ENCODE measurements at places on chromosomes 4 and X.

DNA sequence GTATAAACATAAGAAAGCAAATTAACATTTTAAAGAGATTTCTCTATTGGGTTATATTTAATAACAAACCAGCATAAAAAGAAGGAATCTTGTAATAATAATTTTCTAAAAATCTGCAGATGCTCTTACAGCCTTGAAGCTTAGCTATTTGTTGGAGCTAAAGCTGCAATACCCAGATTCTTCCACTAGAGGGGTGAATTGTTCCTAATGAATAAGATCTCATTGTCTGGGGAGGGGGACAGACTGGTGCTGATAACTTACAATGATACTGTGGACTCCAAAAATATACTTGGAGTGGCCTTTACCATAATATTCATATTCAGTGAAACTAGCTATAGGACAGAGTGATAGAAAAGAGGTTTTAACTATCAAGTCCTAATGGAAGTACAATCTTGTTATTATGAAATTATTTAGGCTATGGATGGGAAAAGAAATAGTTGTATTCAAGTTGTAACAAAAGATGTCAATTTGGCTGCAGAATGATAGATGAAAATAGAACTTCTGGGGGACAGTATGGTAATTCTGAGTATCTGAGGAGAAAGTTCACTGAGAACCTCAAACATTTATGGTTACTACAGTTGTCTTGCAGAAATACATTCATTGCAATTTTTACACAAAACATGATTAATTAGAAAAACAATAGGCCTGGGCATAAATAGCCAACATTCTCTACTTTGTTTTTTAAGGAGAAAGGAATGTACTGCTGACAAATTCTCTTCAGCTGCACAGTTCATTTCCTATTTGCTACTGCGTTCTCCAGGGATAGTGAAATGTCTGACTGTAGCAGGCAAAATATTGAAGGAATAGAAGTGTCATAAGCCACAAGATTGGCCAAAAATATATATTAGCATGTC is 443.3 kb downstream of the GBA3 start:
- peak; percentile 1 for DNase-seq

DNA sequence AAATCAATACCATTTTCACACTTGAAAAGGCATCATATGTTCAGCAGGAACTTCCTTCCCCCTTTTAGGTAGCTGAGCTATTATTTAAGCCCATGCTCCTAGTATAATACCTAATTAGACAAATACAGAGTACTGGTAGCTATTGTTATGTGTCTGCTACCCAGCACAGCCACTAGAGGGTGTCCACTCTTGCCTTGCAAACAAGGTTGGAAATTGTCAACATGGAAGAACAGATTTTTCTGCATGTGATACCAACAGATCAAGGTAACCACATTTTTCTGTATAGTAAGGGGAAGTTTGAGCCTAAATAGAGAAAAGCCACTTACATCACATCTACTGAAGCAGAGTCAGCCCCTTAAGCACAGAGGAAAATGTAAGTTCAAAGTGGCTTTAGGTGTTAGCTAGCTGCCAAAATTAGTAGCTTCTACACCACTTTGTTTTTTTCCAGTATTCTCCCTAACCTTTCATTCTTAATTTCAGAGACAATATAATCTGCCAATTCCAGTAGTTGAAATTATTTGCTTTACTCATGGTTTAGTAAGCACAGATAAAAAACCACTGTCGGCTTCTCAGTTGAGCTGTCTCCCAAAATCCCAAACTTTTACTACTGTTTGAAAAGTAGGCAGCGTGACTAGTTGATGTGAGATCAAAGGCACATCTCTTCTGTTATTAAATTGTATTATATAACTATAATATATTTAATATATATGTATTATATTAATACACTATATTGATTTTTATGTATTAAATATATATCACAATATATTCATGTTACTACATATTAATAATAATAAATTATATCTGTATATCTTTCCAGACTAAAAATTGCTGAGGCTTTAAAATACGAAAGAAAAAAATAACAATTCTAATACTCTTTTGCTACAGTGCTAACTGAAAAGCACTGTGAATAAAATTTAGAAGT is 38.2 kb downstream of the EDNRA start:
- no peak for DNase-seq

GRCh38 chr4:7156328-7156727 is 36.0 kb upstream of the SORCS2 start:
- no peak for DNase-seq

DNA sequence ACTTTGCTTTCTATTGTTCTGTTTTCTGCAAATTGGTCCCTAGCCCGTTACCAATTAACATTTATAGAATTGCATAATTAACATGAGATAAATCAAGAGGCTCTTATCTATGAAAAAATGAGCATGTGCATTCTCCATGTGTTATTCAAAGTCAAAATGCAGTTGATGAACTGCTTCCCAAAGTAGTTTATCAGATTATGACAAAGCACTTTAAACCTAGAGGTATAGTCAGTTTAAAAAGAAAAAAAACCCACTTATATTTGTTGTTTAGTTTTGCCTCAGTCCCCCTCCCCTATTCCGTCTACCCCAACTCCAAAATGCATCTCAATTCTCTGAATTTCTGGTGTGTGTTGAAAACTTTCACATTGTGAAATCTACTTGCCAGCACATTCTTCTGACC is 119.5 kb downstream of the ATXN3L start:
- DNase-seq: no peak

DNA sequence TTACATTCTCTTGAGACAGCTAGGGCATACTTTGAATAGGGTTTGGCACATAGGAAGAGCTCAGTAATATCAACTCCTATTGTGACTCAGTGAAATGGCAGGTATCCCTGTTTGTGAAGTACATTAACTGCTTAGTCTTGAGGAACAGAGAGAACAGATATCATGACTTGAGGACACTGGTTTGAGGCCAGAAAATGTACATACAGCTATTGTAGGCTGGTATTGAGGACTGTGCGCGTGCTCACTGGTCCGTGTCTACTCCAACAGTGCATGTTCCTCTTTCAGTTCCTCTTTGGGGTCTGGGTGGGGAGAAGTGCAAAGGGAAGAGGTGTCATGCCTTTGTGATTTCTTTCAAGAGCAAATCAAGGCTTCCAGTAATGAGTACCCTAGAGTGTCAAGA is 34.6 kb upstream of the TBC1D9 start:
- DNase-seq: no peak

- no peak for DNase-seq
These were observed 30.7 kb upstream of the CENPU start for GRCh38 chr4:184764601-184765000.

DNA sequence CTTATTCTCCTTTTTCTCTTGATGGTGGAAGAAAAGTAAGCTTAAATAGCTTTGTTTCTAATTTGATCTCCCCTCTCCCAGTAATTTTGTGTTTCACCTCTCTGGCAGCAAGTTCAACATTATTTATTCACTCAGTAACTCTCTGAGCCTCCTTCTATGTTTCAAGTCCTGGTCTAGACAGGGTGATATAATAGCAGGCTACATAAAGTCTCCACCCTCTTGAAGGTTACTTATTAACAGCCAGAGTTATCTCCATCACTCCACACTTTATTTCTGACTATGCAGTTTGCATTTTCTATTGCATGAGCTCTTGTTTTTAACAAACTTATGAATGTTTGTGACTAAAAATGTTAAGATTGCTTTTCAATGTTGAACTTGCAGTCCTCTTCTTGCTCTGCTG is 17.8 kb upstream of the ANOS1 start:
- DNase-seq: no peak

DNA sequence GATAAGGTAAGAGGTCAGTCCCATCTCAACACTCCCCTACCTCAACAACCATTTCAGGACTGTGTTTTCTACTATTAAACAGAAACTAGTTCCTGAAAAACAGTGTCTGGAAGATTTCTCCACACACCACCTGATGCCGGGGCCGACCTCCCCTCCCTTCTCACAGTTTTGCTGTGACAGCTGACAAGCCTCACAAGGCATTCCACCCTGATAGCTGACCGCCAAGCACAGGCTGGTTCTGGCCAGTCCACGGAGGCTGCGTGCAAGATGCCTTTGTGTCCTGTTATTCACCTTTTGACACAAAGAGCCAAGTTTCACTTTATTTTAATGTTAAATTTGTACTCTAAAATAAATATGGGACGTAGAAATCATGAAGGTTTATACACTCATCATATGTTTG is 758.6 kb downstream of the PDHA2 start:
- no peak for DNase-seq

GRCh38 chrX:6782831-6783230 is 247.9 kb upstream of the VCX3A start:
- no peak for DNase-seq

GRCh38 chr4:3377557-3377956 is 64.2 kb upstream of the HGFAC start:
- no peak for DNase-seq

DNA sequence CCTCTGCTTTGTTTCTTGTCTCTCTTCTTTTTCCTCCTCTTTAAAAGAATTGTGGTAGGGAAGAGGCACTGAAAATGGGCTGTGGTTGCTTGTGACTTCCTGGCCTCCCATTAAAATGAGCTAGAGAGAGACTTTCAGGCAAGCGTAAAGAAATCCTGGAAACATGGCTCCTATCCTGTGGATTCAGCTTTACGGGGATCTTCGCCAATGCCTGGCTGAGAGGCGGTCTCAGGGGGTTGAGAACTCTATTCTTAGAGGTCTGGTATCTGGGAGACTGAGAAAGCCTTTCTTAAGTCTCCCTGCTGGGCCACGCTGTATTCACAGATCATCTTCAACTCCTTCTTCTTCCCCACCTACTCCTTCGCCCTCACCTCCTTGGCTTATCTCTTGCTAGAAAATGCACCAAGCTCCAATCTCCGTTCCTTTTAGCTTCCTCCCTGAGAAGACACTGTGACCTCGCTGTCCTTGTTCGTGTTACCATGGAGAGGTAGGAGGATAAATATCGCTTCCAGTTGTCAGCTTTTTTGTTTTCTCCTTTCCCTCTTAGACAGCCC is 542 bp upstream of the KLF8 start:
- no peak for DNase-seq

GRCh38 chrX:42778096-42778495 is at the start of gene PPP1R2C:
PPP1R2C (minus strand) TSS chrX:42778163; CDS start chrX:42778079, 84 bp downstream.
- no peak for DNase-seq

- no peak for DNase-seq
These were observed 40.0 kb upstream of the CYP2U1 start for GRCh38 chr4:107891299-107891698.

- DNase-seq: no peak
These were observed 92.8 kb downstream of the CBR4 start for GRCh38 chr4:168917138-168917779.

GRCh38 chr4:24915121-24915922 is 2.5 kb upstream of the CCDC149 start:
- DNase-seq: no peak

GRCh38 chrX:149456476-149457245 is 48.4 kb downstream of the IDS start:
- no peak for DNase-seq

DNA sequence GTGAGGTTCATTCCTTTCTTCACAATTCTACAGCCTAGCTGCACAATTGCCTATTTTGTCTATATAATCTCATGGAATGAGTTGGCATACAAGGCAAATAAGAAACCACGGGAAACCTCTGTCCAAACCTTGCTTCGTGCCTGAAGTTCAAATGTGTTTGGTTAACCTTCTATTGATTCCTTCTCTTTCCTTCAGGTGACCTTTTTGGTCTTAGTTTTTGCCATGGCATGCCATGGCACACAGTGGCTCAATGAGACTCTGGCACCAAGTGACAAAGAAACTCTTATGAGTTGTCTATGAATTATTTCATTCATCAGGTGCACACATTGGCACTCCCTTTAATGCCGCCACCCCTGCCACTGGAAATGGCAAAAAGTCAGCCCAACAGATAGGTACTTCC is 101.8 kb downstream of the PPARGC1A start:
- DNase-seq: no peak

DNA sequence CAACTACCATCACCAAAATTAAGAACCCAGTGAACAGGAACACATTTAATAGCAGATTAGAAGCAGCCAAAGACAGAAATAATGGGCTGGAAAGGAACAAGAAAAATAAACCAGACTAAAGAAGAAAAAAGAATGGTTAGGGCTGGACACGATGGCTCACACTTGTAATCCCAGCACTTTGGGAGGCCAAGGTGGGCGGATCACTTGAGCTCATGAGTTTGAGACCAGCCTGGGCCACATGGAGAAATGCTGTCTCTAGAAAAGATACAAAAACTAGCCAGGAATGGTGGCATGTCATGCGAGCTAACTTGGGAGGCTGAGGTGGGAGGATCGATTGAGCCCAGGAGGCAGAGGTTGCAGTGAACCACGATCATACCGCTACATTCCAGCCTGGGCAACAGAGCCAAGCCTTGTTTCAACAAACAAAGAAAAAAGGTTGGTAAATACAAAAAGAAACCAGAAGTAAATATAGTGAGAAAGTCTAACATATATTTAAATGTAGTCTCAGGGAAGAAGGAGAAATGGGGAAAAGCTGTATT is 102.0 kb downstream of the AFAP1 start:
- no peak for DNase-seq

Measured in hepatic stellate cell (primary cell).